ENCODE measurements at places on chromosomes 4 and X.

DNA sequence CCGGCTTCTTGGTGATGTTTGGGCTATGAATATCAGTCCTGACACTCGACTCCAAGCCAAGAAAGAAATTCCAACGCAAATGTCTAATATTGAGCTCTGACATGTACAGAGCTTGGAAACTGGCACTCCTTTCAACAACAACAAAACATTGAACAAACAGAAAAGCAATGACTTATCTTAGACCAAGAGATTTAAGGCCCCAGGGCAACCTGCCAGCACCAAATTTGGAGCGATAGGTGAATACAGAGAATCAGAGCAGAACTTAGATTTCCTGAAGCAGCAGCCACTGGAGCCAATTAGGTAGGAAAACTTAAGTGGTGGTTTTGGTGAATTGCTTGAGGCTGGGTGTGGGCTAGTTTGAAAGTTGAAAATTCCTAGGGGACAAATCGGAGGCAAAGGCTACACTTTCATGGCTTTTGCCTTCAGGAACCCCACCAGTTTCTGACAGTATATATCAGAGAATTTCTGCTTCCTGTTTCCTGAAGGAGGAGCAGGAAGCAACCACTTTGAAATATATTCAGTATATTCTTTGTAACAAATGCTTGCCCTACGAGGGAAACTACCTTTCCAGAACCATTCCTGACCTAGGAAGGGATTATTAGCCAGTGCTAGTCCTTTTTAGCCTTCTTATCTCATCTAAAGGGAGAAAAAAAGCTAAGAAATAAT lies 10.1 kb upstream of the FMR1 start:
- no peak for DNase-seq

DNA sequence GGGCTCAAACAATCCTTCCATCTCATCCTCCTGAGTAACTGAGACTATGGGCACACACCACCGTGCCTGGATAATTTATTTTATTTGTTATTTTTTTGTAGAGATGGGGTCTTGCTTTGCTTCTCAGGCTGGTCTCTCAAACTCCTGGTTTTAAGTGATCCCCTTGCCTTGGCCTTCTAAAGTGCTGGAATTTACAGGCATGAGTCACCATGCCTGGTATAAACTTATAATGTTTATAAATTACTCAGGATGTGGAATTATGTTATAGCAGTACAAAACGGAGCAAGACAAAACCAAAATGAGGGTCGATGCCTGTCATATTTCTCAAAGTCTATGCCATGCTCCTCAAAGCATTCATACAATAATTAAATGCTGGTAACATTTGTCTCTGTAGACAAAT lies 29.8 kb upstream of the TEX13C start:
- no peak for DNase-seq

GRCh38 chrX:135421932-135422809 lies at the start of gene SMIM10L2A:
Gene SMIM10L2A, plus strand, starts transcription at chrX:135421944. Its CDS starts 188 bp downstream, at chrX:135422132.
- no peak for DNase-seq

DNA sequence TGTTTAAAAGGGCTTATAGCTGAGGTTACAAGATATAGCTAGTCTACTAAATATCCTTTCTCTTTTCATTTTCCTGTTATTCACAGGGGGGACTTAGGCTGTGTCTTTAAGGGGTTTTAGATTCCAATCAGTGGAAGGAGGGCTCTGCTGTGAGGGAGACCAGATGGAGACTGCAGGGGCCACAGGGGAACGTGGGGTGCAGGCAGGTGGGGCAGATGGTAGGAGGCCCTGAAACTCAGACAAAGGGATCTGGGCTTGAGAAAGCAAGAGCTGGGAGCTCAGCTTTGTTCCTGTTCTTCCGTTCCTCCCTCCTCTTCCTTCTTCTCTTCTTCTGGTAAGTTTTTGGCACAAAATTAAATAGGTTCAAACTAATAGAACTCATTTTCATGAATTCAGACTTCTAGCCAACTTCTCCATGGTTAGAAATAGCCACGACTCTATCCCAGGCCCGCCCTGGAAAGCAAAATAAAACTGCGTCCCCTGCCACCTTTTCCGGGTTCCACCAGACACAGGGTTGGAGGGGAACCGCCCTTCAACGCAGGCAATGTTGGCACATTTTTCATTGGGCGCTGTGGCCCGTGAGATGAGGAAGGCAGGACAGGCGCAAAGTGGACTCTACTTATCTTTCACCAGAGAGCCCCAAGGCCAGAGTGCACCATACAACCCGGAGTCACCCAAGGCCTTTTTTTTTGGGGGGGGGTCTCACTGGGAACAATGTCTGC lies 3.5 kb upstream of the TMSB4X start:
- DNase-seq = no peak

DNA sequence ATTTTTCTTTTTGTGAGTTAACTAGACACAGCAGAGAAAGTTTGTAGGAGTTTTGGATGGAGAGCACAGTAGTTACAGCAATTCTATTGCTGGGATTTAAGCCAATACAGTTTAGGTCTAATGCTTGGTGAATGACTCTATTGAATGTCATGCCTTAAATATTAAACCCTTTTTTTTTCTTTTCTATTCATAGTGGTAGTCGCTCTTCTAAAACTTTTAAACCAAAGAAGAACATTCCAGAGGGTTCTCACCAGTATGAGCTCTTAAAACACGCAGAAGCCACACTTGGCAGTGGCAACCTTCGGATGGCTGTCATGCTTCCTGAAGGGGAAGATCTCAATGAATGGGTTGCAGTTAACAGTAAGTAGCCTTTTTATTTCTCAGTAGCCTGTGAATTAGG lies 34.8 kb upstream of the DCK start:
- no peak for DNase-seq

GRCh38 chr4:3742610-3743009 lies 23.6 kb upstream of the ADRA2C start:
- no peak for DNase-seq

GRCh38 chr4:154578919-154579318 lies 11.6 kb downstream of the FGA start:
- DNase-seq = no peak

- no peak for DNase-seq
These were observed 198.8 kb downstream of the SLC4A4 start for GRCh38 chr4:71537551-71538065.

DNA sequence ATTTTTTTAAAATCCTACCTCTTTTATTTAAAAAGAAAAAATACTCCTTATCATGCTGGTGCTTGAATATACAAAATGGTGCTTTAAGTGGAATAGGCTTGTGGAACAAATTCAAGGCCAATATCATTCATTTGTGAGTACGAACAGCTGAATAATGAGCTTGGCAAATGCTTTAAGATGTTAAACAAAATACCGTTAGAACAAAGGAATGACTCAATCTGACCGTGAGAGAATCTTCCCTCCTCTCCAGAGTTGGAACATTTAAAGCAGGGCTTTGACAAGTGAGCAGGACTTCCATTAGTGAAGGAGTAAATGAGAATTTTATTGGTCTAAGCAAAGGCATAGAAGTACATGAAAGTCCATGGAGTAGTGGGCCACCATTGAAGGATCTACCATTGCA lies 74.5 kb downstream of the DCLK2 start:
- DNase-seq = no peak

DNA sequence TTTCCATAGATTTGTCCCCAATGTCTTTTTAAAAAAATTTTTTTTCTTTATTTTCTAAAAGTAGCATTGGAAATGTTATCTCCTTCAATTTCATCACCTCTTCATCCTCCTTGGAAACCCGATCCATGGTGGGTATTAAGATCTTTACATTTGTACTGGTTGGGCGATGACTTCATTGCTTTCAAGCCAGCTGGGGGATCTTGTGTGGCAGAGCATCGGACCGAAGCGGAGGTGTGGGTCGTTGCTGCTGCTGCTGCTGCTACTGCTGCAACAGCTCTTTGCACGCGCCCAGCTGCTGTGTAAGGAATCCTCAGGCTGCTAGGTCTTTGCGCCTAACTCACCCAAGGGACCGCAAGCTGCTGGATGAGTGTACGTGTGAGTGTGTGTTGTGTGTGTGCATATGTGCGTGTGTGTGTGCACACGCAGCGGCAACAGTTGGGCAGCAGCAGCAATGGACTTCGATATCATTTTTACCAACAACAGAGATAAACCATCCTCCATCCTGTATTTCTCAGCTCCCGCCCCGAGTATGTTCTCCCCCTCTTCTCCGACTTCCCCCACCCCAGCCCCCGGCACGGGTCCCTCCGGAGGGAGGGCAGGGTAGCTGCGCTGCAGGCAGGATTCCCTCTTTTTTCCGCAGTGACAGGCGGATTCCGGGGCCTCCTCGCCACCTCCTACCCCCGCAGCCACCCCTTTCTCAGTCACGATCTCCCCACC lies 768 bp upstream of the CDKL5 start:
- DNase-seq = no peak

DNA sequence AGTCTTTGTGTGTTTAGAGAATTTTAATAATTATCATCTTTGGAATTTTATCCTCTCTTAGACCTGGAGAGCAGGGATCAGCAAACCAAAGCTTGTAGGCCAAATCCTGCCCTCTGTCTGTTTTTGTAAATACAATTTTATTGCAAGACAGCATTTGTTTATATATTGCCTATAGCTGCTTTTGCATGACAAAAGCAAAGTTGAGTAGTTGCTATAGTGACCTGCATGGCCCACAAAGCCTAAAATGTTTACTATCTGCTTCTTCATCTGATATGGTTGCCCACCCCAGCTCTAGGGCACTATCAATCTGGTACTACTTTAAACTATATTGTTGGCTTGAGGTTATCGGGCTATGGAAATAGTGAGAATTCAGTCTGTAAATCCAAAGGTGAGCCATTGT lies 80.3 kb downstream of the GPAT3 start:
- no peak for DNase-seq

GRCh38 chrX:51336584-51336983 lies 4.0 kb downstream of the NUDT10 start:
- no peak for DNase-seq

DNA sequence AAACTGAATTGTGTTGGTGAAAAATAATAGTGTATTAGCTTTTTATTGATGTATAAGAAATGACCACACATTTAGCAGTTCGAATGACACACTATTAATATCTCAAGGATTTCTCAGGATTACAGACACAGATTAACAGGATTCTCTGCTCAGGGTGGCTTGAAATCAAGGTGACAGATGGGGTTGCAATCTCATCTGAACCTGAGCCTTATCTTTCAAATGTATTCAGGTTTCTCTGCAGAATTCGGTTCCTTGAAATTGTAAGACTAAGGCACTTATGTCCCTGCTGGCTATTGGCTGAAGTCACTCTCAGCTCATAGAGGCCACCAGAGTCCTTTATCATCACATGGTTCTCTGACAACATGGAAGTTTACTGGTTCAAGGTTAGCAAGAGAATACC lies 1780.1 kb downstream of the ARAP2 start:
- DNase-seq = no peak

DNA sequence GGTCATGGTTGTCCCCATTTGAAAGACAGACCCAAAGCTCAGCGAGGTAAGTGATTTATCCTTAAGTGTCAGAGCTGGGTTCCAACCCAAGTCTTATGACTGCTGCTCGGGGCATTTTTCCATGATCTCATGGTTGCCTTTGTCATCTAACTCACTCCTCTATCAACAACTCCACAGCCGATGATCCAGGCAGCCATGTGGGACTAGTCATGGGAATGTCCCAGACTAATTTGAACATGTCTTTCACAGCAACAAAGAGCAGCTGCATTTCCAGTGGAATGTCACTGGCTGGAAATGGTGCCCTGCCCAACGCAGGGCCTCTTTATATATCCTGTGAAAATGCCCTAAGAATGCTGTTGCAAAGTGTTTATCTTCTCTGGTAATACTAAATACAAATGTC lies 284.8 kb upstream of the PPARGC1A start:
- no peak for DNase-seq

GRCh38 chr4:61831987-61832386 lies 631.9 kb downstream of the ADGRL3 start:
- DNase-seq = no peak

- peak; percentile 44 for DNase-seq
These were observed 338.3 kb upstream of the GALNT7 start for GRCh38 chr4:172830295-172830764.

DNA sequence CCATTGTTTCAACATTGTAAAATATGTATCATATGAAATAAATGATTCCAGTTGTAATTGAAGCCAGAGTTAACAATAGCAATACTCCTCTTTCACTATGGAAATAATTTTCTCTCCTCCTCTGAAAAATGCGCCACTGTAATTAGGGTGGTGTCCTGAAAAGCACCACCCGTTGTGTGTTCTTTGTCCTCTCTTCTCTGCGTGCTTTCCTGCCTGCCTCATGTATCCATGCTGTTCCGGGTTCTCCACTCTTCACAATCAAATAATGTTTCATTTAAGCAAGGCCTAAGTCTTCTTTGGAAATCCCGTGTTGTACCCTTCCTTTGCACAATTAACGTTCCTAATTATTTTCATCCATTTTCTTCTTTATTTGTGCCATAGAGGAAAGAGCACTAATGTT lies 293.3 kb downstream of the ADGRL3 start:
- DNase-seq = no peak

DNA sequence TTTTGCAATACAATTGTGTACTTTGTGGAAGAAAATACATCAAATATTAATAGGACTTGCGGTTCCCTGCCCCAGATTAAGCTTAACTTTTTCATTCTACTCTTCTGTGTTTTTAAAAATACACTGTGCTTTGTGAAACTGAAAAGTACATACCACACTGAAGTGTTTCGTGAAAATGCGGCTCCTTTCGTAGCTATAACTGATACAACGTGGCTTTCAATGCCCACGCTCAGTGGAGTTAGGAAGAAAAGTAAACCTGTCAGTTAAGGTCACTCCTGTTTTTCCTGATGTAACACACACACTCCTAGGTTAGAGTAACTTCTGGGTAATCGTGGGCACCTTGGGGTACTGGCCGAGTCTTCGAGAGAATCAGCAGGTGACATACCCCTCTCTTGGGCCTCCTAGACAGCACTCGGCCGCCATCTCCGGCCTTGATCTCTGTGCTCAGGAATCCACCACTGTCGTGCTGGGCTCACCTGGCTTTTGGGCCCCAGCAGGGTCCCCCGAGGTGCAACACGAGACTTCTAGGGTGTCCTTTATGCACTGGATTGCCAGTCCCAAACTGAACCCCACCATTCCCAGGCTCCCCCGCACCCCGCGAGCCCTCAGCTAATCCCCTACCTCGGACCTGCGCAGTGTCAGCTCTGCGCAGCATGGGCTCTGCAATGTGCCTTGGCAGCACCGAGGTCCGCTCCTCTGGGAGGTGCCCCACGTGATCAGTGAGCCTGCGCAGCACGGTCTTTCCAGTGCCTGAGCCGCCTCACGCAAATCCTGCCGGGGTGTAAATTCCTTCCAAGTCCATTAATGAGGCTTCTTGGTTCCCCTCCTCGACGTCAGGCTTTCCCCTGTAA lies 162.6 kb upstream of the INTU start:
- DNase-seq = no peak

DNA sequence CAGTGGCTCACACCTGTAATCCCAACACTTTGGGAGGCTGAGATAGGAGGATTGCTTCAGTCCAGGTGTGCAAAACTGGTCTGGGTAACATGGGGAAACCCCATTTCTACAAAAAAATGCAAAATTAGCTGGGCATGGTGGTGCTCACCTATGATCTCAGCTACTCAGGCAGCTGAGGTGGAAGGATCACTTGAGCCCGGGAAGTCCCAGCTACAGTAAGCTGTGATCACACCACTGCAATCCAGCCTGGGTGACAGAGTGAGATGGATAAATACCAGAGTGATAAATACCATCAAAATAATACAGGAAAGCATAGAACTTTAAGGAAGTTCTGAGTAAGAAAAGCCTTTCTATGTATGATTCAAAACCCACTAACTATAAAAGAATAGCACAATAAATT lies 52.8 kb downstream of the LRBA start:
- DNase-seq = no peak
